NCI-H1092 (cell line): ENCODE measurements at places on chromosomes 3 and 15.
A peak's percentile ranks its signal among the peaks of the same experiment; 100 is the strongest.

- DNase-seq = no peak
Observed at GRCh38 chr3:127783642-127784160, 38.6 kb downstream of the MGLL start.

DNA sequence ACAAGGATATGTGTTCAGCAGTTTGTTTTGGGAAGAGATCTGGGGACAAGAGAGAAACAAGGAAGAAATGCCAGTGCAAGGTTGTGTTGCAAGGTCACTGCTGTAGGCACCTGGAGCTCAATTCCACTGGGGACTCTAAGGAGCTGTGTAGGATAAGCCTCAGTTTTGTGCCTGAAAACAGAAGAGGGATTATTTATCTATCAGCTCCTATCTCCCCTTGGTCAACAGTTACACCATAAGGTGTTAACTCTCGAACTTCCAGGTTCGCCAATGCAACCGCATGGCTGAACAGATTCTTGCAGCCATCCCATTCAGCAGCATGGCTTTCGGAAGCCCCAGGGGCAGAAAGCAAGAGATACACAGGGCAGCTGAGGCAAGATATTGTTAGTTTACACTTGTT, 41.6 kb upstream of the CNOT10 start:
- no peak for DNase-seq

- DNase-seq = peak; percentile 42
Observed at GRCh38 chr3:113947372-113948014, at the start of gene ZDHHC23. TSS of gene ZDHHC23 (plus strand) at chr3:113948013. CDS start at chr3:113948803, 790 bp downstream.

GRCh38 chr3:150050510-150050909, 79.8 kb upstream of the PFN2 start:
- no peak for DNase-seq

DNA sequence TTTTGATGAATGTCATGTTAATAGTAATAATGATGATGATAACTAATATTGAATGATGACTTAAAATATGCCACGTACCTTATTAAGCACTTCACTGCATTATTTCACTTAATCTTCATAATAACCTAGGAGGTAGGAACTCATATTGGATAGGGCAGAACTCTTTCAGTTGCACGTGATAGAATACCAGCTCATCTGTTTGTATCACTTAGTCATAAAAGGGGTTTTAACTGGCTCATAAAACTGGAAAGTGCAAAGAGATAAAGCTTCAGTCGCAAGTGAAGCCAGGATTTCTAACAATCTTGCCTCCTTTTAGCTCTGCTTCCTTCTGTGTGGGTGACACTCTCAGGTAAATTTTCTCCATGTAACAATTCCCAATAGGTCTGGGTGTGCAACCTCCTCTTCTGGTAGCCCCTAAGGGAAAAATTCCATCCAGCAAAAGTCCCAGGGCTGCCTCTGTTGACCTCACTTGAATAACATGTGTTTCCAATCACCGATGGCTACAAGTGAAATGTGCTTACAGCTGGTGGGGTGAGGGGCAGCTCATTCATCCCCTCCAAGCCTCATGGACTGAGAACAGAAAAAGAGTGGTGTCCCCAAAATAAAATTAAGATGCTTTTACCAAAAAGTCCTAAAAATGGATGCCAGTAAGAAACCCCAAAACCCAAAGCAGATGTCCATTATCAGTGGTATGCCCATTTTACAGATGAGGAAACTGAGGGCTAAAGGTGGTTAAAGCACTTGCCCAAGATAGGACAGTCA, 9.3 kb downstream of the GXYLT2 start:
- no peak for DNase-seq

DNA sequence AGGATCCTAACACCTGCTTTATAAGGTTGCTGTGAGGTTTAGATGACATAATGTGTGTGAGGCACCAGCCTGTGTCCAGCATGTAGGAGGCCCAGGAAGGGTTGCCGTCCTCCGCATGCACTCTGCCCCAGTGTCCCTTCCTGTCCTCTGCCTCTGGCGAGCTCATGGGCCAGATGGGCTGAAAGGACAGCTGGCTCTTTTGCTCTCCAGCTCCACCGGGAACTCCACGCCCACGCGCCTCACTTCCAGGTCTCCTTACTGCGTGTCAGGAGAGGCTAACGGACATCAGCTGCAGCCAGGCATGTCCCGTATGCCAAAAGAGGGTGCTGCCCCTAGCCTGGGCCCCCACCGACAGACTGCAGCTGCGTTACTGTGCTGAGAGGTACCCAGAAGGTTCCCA, 12.2 kb downstream of the MUC20 start:
- no peak for DNase-seq

GRCh38 chr15:59229453-59229852, 22.8 kb downstream of the LDHAL6B start:
- DNase-seq = no peak

- no peak for DNase-seq
Observed at GRCh38 chr15:70093481-70094319, 4.0 kb downstream of the TLE3 start.

DNA sequence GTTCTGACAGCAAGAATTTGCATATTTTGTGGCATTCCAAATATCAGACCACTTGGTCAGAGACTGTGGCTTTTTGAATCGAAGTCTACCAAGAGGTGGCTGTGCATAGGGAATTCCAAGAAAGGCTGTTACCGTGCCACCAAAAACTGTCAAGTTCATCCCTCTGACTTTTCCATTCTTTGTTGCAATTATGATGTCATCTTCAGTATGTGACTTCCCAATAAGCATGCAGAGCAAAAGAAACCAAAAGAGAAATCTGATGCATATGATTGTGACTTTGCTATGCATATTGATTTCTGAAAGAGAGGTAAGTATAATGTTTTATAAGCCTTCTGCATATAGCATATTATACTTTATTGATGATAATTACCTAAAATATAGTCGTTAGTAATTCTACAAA, 6.5 kb downstream of the BCHE start:
- no peak for DNase-seq

- no peak for DNase-seq
Observed at GRCh38 chr3:144556392-144556791, 584.8 kb downstream of the DIPK2A start.

GRCh38 chr3:162774613-162775100, 1278.0 kb downstream of the OTOL1 start:
- no peak for DNase-seq

- DNase-seq = no peak
Observed at GRCh38 chr3:60756241-60757030, 494.8 kb downstream of the FHIT start.

DNA sequence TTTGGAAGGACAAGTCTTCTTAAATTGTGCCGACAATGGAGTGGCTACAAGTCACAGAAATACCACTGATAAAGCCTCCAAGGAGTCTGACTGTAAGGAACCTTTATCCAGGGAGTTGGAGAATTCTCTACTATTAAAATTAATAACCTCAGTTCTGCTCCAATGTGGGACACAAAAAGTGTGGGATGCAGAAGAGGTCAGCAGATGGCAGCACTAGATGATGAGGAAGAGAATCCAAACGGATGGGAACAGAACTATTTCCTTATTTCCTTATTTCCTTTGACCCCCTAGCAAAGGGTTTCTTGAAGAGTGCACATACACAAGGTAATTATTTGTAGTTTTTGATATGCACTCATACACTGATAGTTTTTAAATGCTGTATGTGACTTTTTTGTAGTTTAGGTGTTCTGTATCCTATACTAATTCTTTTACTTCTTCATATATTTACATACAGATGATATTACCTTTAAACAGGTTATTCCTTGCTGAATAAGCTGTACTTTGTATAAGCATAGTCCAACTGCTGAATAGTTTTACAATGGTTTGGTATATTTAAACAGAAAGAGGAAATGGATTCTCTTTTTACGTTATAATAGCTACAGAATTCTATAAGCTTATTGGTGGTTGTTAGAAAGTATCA, 25.6 kb upstream of the NLGN1 start:
- DNase-seq = no peak

DNA sequence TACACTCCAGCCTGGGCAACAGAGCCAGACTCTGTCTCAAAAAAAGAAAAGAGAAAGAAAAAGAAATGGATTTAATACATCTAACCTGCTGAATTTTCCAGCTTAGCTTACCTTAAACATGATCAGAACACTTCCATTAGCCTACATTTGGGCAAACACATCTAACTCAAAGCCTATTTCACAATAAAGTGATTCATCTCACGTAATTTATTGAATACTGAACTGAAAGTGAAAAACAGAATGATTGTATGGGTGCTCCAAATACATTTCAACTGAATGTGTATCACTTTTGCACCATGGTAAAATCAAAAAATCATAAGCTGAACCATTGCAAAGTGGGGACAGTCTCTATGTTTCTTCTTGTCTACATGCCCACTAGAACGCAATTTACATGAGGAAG, 9.0 kb downstream of the PIK3R4 start:
- DNase-seq = no peak

DNA sequence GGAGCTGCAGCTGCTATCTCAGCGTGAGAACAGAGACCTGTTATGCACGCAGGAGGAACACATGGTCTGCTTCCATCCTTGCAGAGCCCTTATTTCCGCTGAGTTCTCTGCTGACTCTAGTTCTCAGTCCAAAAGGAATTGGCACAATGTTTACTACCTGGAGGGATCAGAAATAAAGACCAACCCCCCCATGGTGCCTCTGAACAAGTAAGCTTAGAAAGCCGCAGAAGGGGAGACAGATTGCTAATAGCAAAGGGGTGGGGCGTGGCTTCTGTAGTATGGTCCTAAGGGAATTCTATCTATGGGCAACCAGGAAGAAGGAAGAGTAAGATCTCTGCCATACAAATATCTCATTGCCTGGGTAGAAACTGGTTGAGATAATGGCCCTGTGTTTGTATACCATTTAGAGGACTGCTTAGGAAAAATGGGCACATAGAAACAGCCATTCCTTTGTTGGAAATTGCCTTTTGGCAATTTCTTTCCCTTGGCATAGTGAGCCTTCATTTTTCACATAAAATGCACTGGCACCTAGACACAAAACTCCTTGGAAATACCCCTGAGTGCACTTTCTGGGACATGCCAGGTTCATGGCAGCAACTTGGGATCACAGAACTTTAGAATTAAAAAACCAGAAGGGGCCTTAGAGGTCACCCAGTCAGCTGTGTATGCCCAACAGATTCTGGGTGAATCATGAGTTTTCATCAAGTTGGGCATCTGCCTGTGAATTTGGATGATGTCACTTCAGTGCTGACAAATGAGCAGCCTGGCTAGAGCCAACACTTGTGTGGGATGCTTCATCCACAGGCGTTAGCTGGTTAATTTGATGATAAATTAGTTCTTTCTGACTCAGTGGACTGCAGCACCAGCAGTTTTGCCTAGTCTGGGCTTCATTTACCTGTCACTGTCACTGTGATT, 57.4 kb upstream of the STXBP5L start:
- DNase-seq = no peak

- DNase-seq = no peak
Observed at GRCh38 chr3:21624524-21624923, 126.5 kb downstream of the ZNF385D start.

DNA sequence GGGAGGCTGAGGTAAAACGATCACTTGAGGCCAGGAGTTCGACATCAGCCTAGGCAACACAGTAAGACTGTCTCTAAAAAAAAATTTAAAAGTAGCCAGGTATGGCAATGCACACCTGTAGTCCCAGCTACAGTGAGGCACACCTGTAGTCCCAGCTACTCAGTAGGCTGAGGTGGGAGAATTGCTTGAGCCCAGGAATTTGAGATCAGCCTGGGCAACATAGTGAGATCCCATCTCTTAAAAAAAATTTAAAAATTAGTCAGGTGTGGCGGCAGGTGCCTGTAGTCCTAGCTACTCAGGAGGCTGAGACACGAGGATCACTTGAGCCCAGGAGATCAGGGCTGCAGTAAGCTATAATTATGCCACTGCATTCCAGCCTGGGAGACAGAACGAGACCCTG, 6.8 kb downstream of the MESD start:
- DNase-seq = no peak

DNA sequence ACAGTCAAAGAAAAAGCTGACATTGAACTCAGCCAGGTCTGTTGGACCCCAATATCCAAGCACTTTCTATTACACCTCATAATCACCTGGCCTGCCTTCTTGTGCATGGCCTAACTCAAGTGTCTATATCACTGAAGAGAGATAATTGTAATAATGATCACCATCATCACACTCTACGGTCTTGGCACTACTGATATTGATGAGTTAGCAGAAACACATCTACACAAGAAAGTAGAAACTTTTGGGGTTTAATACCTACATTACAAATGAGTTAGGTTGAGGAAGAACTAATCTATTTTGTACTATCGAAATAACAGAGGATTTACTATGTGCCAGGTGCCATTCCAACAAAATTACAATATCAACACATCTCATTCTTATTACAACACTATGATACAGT, 30.7 kb downstream of the TUSC7 start:
- no peak for DNase-seq

GRCh38 chr15:68114356-68114755, 60.2 kb downstream of the PIAS1 start:
- no peak for DNase-seq

- DNase-seq = no peak
Observed at GRCh38 chr15:101372960-101373525, 78.0 kb upstream of the SNRPA1 start.

DNA sequence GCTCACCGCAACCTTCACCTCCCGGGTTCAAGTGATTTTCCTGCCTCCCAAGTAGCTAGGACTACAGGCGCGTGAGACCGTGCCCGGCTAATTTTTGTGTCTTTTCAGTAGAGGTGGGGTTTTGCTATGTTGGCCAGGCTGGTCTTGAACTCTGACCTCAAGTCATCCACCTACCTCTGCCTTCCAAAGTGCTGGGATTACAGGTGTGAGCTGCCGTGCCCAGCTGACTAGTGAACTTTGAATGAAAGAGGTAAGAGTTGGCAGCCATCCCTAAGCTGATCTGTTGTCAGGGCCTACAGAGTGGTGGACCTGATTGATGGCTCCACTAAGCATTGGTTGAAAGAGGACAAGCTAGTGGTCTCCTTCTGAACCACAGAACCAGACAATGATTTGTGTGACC, 15.3 kb downstream of the PXK start:
- DNase-seq = no peak

DNA sequence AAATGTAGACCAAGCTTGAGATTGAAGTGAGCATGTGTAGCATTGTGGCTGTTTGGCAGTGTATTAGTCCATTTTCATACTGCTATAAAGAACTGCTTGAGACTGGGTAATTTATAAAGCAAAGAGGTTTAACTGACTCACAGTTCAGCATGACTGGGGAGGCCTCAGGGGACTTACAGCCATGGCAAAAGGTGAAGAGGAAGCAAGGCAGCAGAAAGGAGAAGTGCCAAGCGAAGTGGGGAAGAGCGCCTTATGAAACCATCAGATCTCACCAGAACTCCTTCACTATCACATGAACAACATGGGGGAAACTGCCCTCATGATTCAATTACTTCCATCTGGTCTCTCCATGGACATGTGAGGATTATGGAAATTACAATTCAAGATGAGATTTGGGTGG, 8.6 kb upstream of the CERS3 start:
- no peak for DNase-seq

GRCh38 chr3:105042586-105042985, 324.1 kb upstream of the ALCAM start:
- no peak for DNase-seq

- no peak for DNase-seq
Observed at GRCh38 chr15:29102911-29103823, 166.5 kb downstream of the NSMCE3 start.
